Right lobe of liver (tissue), 6 donors: ENCODE measurements at places on chromosomes 2 and 18. TPM values are rescaled to one million over a fixed set of nuclear protein-coding genes. Genes with fewer than 3 reads are reported as not detected.
A peak's percentile ranks its signal among the peaks of the same experiment; 100 is the strongest.

The NCKAP5 gene
- 7.7 TPM for total RNA-seq

The RAD51AP2 gene
- total RNA-seq, result 0.22 TPM

The RALB gene
- total RNA-seq, result 18.8 TPM

The SERPINB3 gene
- not detected for total RNA-seq

The MOGAT1 gene
- 5.3 TPM for total RNA-seq

The FBXO41 gene
- total RNA-seq, result 0.43 TPM

The TRIM54 gene
- not detected for total RNA-seq

The POTEC gene
- total RNA-seq, result not detected

The ZBTB7C gene
- total RNA-seq, result 1.4 TPM

The SIX2 gene
- not detected for total RNA-seq

The PLGLB2 gene
- 562 TPM for total RNA-seq

The MROH2A gene
- total RNA-seq, result 2.3 TPM

The FOXI3 gene
- total RNA-seq, result not detected

The GRB14 gene
- 23.8 TPM for total RNA-seq

The MTHFD2 gene
- 2.3 TPM for total RNA-seq

The FHL2 gene
- 4.2 TPM for total RNA-seq

DNA sequence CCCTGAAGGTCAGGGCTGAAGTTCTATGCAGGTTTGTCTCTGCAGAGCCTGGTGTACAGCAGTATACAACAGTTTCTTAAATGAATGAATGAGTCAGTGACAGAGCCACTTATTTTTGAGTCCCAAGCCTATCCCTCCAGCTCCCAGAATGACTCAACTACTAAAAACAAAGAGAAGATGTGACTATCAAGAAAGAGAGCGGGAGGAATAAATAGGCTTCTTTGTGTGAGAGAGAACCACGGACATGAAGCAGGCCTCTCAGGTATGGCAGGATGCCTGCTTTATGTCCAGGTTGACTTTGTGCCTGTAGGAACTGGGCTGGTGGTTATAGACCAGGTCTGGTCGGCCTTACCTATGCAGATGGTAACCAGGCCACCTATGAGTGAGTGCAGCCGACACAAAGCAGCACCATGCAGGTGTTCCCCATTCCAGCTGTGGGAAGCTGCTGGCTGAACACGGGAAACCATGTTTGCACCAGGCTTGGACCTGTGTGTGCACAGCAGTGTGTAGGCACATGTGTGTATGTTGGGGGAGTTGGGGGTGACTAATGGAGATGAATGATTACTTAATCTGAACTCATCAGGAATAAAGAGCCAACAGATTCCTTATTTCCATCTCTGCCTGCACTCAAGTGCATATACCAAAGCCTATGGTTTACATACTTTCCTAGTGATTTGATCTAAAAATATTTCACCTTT lies 171.0 kb downstream of the OSR1 start:
- DNase-seq, result no peak

DNA sequence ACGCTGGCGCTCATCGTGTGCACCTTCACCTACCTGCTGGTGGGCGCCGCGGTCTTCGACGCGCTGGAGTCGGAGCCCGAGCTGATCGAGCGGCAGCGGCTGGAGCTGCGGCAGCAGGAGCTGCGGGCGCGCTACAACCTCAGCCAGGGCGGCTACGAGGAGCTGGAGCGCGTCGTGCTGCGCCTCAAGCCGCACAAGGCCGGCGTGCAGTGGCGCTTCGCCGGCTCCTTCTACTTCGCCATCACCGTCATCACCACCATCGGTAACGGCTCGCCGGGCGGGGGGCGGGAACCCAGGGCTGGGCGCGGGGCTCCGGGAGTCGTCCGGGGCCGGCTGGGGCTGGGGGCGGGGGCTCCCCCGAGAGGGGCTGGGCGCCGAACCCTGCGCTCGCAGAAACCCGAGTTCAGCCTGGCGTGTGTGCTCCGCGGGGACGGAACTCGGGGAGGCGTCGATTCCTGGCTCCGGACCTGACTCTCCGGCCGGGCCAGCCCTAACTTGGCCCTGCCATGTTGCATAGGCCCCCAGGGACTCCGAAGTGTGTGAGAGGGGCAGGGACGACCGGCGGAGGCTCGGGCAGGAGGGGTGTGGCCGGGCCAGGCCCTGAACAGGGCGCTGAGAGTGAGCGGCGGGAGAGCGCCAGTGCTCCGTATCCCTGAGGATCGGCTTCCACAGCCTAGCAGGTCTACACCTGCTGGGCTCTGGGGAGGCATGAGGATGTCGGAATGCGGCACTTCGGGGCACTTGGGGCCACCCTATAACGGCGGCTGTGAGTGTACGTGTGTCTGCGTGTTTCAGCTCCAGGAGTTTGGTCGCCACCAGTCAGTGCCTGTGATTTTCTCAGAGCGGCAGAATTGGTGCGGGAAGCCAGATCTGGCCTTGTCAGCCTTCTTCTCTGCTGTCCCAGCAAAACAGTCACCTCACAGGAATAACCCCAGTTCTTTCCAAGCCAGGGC lies 651 bp downstream of the KCNK3 start:
- DNase-seq, result no peak

GRCh38 chr2:64461271-64462058 lies 7.5 kb downstream of the LGALSL start:
- DNase-seq, result no peak

DNA sequence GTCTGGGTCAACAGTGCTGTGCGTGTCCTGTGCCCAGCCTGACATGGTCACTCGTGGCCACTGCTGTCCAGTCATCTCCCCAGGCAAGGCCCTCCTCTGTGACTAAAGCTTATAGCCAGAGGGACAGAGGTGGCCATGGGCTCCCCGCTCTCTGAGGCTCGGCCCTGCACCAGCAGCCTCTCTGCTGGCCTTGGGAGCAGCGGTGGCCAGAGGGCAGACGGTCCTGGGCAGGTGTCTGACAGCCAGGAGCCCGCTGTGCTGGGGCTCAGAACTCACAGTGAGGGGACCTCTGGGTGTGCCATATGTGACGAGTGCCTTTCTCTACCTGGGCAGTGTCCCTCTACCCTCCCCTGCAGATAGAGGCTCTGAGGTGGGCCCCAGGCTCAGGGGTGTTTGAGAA lies 98.7 kb downstream of the FAM210A start:
- DNase-seq, result no peak

- DNase-seq, result no peak
These were observed 92.9 kb upstream of the CXCR4 start for GRCh38 chr2:136210822-136211221.

DNA sequence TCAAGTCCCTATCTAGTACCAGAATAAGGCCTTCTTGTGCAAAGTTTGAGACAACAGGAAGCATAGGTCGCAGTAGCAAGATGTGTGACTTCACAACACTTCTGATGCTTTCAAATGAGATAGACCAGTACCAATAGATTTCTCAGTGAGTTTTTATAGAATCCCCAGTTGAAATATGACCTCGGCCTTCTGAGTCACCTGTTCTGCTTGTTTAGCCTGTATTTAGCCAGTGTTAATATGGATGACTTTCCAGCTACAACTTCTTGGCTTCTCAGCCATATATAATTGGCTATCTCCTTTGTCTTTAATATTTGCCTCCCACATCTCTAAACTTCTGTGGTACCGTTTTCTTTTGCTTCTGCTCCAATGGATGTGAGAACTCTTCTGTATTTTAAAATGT lies 113.8 kb downstream of the KYNU start:
- DNase-seq, result no peak

DNA sequence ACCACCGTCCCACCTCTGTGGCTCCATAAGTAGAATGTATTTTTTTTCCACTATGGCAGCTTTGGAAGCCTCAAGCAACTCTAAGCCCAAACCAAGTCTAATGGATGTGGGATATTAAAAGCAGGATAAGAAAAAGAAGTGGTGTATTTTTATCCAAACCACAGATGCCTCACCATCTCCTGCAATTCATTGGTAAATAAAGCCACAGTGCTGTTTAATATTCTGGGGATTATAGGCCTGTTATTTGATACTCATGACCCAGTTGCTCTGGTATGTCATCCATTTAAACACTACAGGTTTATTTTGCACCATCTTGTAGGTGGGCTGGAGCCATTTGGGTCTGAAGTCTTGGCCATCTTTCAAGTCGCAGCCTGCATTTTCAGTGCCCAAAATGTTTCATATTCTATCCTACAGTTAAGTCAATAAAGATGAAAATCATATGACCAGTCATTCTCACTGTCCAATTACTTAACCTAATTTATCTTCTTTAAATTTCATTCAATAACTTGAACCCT lies 279.5 kb upstream of the EPHA4 start:
- no peak for DNase-seq

- no peak for DNase-seq
These were observed 69.4 kb upstream of the ZNF397 start for GRCh38 chr18:35171315-35171987.

DNA sequence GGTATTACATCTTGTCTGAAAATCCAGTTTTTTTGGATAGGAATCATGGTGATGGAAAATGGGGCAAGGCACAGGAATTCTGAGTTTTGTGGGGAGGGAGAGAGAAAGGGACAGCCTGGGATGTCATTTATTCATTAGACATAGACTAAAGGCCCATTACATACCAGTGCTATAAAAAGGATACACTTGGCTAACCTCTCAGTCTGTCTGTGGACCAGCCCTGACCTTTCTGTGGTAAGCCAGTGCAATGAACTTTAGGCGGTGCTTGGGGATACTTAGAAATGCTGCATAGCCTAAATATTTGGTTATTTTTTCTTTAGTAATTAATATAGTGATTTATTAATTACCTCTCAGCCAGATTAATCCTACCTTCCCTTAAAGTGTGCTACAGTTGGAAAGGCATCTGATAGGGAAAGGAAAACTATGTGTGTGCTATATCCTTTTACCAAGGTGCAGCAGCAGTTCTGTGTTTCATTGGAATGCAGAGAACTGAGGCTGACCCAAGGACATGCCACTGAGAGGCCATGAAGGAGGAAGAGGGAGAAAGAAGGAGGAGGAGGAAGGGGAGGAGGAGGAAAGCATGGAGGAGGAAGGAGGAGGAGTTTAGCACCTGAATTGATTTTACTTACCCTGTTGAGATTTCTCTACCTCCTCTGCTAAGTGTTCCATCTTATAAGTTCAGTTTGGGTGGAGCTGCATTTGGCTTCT lies 37.5 kb downstream of the KCNS3 start:
- DNase-seq, result no peak

- no peak for DNase-seq
These were observed at the start of gene ITPRIPL1 for GRCh38 chr2:96325041-96325883. ITPRIPL1 (plus strand) TSS chr2:96325317; CDS start chr2:96325840, 523 bp downstream.

DNA sequence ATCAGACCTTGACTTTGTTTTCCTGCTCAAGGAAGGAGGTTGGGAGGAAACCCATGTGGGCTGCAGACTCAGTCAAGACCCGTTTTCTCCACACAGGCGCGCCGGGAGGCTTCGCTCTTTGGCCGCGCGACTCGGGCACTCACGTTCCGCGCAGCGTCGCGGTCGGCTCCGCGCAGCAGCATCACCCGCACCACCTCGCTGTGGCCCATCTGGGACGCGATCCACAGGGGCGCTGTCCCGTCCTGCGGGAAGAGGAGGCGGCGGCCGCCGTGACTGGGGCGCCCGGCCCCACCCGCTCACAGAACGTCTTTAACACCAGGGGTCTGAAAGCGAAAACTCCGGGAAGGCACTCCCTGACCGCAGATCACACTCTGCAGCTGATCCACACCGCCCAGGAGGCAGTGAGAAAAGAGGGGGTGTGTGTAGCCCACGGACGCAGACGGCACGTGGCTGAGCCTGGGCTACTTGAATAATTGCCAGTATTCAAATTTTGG lies 33.1 kb upstream of the NPC1 start:
- no peak for DNase-seq

GRCh38 chr2:36356298-36356989 lies 866 bp downstream of the CRIM1 start:
- peak; percentile 48 for DNase-seq

- DNase-seq, result no peak
These were observed 4.2 kb upstream of the PROC start for GRCh38 chr2:127413782-127414637.

- no peak for DNase-seq
These were observed 229.7 kb downstream of the EIPR1 start for GRCh38 chr2:3147651-3148530.

GRCh38 chr2:171882089-171882769 lies 11.8 kb downstream of the SLC25A12 start:
- DNase-seq, result no peak

- no peak for DNase-seq
These were observed 248.5 kb upstream of the ID2 start for GRCh38 chr2:8433390-8433789.

GRCh38 chr2:133717497-133717896 lies 149.2 kb upstream of the NCKAP5 start:
- no peak for DNase-seq

GRCh38 chr18:58191626-58192025 lies 147.6 kb downstream of the NEDD4L start:
- no peak for DNase-seq

- DNase-seq, result no peak
These were observed 551.7 kb upstream of the LRRTM1 start for GRCh38 chr2:80856227-80856626.

GRCh38 chr2:69143748-69144360 lies 130.9 kb downstream of the ANTXR1 start:
- no peak for DNase-seq

DNA sequence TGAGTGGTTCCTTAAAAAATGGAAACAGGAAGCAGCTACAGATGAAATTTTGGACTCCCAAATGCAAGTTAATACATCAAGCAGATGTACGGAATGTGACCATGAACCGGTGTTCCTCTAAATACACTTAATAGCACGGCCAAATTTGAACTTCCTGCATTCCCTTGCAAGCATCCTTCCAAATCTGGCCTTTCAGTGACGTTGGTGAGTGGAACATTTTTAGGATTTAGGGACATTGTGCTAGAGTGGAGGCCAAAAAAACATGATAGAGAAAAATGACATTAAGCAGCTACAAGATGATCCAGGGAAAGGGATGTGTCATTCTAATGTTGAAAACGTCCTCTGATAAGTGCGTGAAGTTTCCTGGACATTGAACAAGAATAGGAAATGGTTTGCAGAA lies 62.1 kb downstream of the CTAGE1 start:
- DNase-seq, result no peak

DNA sequence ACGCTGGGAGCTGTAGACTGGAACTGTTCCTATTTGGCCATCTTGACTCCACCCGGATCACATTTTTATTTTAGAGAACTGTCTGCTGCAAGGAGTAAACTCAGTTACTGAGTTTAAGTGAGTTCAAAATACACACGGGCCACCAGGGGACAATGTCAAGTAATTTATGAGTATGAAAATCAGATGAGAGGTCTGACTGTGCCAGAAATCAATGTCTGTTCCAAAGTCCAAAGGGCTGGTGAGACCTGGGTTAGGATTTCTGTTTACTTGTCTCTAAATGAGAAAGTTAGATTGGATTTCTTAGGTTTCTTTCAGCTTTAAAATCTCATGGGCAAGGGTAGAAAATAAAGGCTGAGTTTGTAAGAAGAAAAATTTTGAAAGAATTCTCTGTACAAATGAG lies 465.8 kb upstream of the MEIS1 start:
- no peak for DNase-seq

GRCh38 chr18:80202264-80202998 lies 44.9 kb downstream of the PARD6G start:
- DNase-seq, result no peak

- no peak for DNase-seq
These were observed 74.8 kb upstream of the RIOK3 start for GRCh38 chr18:23378302-23378686.
